ENCODE measurements at places on chromosomes 6 and 20.

DNA sequence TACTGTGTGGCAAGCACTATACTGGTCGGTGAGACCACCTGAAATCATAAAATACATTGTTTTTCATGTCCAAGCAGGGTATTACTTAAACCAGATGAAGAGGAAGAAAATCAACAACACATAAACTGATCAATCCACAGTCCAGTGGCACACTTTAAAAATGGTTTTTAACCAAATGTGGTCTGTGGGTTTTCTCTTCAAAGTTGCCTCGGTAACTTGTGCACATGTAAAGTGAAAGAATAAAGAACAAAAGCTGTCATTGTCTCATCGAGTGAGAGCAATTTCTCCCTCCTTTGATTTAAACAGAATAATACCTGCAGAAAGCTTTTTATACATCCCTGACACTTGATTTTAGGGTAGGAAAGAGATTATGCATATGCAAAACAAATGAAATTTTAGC, 3.7 kb downstream of the FLRT3 start:
- no peak for DNase-seq

- DNase-seq = no peak
Measured at GRCh38 chr6:67792996-67793395, 842.1 kb upstream of the ADGRB3 start.

DNA sequence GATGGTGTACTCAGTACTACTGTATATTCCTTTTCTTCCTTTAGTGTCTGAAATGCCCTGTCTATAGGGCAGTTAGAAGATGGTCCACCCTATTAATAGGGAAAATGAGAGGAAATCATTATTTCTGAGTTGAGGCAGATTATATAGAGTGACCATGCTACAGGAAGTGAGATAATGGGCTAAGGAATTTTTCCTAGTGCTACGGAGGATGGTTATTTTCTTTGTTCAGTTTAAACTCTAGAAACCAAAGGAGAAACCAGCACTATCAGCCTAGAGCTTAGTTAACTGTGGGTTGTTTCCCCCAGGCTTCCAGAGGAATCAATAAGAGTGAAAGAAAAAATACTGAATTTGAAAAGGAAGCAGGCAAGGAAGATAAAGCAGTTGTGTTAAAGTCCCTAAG, 474 bp downstream of the TSBP1 start:
- DNase-seq = no peak

- no peak for DNase-seq
Measured at GRCh38 chr20:57582432-57583288, 21.8 kb downstream of the PCK1 start.

DNA sequence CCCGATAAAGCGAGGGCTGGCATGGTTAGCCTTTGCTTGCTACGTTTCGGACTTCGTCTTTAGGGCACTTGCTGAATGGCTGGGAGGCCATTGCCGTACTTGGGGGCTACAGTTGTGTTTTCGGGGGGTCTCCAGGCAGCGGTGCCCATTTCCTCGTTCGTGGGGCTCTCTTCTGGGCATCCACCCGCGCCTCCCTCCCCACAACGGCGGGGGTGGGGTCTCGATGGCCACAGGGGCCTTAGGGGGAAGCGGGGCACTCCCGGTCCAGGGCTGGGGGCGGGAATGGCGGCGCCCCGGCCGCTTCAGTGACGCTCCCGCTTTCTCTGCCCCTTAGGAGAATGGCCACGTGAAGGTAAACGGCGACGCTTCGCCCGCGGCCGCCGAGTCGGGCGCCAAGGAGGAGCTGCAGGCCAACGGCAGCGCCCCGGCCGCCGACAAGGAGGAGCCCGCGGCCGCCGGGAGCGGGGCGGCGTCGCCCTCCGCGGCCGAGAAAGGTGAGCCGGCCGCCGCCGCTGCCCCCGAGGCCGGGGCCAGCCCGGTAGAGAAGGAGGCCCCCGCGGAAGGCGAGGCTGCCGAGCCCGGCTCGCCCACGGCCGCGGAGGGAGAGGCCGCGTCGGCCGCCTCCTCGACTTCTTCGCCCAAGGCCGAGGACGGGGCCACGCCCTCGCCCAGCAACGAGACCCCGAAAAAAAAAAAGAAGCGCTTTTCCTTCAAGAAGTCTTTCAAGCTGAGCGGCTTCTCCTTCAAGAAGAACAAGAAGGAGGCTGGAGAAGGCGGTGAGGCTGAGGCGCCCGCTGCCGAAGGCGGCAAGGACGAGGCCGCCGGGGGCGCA, 2.4 kb downstream of the MARCKS start:
- DNase-seq = peak; percentile 33

GRCh38 chr20:35711588-35712209, 12.5 kb downstream of the ROMO1 start:
- DNase-seq = no peak

- no peak for DNase-seq
Measured at GRCh38 chr20:24095756-24096155, 107.2 kb upstream of the GGTLC1 start.

DNA sequence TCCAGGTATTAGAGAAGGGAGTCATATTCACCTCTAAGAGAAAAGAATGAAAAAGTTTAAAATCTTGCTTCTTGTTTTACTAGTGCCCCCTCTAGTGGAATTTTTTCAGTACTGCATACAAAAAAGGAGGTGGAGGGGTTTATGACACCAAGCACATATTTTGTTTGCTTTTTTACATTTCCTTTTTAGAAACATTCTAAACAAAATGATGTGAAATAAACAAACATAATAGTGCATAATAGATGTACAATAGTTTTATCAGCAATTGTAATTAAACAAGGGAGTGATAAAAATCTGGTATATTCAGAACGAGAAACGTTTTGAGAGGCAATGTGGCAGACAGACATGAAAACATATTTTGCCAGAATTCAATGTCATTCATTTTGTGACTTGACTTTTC, 111.0 kb upstream of the TFAP2D start:
- DNase-seq = no peak

DNA sequence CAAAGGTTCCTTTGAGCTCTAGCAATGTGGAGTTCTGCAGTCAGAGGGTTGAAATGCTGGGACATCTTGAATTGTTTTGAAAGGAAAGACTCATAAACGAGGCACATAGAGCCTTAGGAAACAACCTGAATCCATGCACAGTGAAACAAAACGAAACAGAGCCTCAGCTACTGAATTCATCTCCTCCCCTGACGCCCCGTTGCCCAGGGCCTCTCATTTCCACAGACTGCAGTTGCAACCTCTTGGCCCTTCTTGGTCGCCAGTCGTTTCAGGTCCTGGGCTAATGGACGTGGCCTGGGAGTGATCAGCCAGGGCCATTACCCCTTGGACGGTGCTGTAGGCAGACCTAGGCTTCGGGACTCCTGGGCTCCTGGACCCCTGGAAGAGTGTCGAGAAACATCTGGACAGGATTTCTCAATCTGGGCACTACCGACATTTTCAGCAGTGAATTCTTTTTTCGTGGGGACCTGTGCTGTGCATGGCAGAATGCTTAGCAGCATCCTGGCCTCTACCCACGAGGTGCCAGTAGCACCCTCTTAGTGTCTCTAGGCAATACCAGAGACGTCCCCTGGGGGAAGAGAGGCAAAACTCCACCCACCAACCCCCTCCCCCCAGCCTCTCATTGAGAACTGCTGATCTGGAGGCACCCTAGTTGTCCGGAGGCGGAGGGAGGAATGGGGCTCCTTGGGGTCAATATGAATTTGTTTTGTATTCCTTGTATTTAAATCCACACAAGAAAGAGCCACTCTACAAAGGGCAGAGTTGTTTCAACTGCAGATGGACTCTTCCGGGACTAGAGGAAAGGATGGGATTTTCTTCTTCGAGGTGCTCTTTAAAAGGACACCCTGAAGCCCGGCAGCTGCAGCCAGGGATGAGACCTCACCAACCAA, 50.2 kb downstream of the TMEM242 start:
- no peak for DNase-seq

GRCh38 chr6:157335829-157336228, 12.5 kb upstream of the TMEM242 start:
- DNase-seq = no peak

GRCh38 chr6:26576929-26577719, 19.6 kb upstream of the ABT1 start:
- DNase-seq = no peak

DNA sequence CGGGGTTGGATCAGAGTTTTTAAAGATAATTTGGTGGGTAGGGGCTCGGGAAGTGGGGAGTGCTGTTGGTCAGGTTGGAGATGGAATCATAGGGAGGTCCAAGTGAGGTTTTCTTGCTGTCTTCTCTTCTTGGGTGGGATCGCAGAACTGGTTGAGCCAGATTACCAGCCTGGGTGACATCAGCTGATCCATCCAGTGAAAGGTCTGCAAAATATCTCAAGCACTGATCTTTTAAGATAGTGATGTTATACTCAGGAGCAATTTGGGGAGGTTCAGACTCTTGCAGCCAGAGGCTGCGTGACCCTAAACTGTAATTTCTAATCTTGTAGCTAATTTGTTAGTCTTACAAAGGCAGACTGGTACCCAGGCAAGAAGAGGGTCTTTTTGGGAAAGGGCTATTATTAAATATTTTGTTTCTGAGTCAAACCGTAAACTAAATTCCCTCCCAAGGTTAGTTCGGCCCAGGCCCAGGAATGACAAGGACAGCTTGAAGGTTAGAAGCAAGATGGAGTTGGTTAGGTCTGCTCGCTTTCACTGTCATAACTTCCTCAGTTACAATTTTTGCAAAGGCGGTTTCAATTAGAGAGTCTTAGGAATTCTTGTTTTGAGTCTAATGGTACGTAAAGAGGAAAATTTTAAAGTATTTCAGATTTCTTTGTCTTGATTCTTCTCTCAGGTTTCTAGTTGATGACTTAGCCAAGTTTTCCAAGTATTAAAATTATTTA, 53.1 kb downstream of the SCAF8 start:
- no peak for DNase-seq

DNA sequence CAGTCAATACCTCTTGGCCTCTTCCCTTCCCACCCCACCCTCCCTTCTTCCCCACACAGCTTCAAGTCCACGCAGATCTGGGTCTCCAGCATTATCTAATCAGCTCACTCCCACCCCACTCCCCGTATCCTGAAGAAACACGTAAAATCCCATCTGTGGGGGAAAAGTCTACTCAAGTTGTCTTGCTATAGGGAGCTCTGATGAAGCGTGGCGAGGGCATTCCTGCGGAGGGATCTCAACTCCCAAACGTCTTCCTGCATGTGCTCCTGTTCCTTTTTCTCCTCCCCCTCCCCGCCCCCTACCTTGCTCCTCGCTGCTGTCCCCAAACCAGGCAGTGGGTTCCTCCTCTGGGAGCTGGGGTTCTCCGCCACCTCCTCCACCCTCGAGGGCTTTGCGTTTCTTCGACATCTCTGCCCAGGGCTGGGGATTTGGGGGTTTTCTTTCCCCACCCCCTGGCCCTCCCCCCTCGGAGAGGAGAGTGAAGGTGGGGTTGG, 181.8 kb downstream of the TBXT start:
- DNase-seq = no peak

DNA sequence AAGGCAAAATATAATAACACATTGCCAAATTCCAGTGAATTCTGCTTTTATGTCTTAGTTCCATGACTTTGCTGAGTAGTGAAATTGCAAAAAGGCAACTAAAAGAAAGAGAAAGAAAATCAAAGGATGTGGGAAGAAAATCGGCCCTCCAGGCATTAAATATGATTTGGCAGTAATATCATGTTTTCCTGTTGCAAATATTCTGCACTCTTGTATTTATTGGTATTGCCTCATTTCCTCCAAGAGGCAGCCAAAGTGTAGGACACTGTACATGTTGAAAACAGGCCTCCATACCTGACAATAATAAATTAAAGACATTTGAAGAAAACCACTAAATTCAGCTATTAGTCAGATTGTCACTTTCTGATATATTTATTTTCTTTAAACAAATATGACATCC, 460.0 kb upstream of the NOX3 start:
- no peak for DNase-seq

GRCh38 chr6:28349344-28349891, 329 bp upstream of the ZKSCAN3 start:
- DNase-seq = no peak

DNA sequence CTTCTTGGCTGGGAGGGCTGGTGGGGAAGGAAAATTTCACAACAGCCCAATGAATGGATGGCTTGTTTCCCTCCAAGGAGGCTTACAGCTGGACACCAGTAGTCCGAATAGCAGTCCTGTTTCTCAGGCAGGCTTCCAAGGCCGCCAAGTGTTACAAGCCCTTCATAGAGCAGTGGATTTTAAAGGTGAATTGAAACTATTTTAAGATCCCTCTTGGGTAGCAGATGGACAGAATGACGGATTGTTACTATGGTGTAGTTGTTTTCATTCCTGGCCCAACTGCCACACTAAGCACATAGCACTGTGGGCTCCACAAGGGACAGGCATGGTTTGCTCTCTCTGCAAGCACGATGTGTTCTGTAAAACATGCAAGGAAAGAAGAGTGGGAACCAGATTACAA, 203.3 kb upstream of the TAB2 start:
- no peak for DNase-seq

DNA sequence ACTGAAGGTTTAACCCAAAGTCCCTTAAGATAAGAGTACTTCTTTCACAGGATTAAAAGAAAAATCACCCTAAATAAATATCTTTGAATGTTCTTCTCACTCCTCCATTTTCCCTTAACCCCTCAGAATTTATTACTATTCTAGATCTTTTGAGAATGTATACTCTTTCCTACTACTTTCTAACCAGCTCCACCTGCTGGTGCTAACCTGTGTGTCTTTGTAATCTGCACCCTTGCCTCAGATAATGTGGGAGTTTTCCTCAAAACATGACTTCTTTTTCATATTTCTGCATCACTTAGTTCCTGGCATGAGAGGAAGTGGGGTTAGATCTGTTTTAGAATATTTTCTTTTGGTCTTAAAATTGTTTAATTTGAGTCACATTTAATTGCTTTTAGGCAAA, 394.2 kb downstream of the BMP2 start:
- no peak for DNase-seq

GRCh38 chr6:73954881-73955280, 258.9 kb downstream of the CD109 start:
- DNase-seq = no peak

- DNase-seq = no peak
Measured at GRCh38 chr6:122747573-122747972, 31.9 kb upstream of the FABP7 start.

- DNase-seq = no peak
Measured at GRCh38 chr6:41059556-41059955, 6.6 kb downstream of the APOBEC2 start.

DNA sequence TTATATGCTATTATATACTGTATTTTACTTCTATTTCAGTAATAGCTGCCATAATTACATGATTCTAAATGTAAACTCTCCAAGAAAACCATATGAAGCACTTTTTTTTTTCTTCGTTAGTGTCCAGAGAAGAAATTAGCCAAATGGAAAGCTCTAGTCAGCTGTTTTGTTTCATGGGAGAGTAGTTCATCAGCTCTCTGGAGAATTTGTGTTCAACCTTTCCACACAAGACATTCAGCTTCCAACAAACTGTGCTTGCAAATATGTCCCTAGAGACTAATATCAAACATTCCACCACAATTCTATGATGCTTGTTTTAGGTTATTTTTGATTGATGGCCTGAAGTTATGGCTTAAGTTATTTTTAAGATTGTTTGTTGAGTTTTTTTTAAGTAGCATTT, 19.5 kb downstream of the FHL5 start:
- DNase-seq = no peak

Measured in NCI-H187 (cell line).